T-cell (primary cell): ENCODE measurements at places on chromosomes 3 and 15. TPM values are rescaled to one million over a fixed set of nuclear protein-coding genes. Genes with fewer than 3 reads are reported as not detected.

- peaks cover 10% of the 10 kb centered on the region for H3K27me3 ChIP-seq
- no peak overlapping the region for H3K27ac ChIP-seq
- no peaks in the 10 kb centered on the region for H3K36me3 ChIP-seq
- DNase-seq, result no peak
These were observed 2.4 kb upstream of the DCBLD2 start for GRCh38 chr3:98903705-98904481.

- H3K27ac ChIP-seq, result peak overlapping the region; percentile 41
- peaks cover 16% of the 10 kb centered on the region for H3K4me1 ChIP-seq
These were observed 851 bp upstream of the DCBLD2 start for GRCh38 chr3:98902351-98902740.

- no peak overlapping the region for H3K27ac ChIP-seq
- no peaks in the 10 kb centered on the region for H3K4me1 ChIP-seq
- no peaks in the 10 kb centered on the region for H3K36me3 ChIP-seq
These were observed 80.2 kb upstream of the SPATA12 start for GRCh38 chr3:56980243-56980642.

DNA sequence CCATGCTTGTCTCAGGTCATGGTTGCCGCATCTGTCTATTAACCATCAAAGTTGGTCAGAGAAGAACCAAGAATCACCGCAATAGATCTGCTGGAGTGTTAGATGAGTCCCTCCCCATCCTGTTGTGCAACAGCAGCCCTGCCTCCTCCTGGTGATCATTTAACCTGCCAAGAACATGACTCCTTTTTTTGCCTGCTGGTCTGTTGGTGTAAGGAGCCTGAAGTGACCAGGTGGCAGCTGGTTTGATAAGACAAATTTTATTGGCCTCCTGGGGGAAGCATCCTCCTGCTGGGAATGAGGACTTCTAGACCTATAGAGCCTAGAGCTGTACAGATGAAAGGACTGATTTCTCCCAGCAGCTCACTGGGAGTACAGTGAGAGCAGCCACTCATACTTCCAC is 43.5 kb upstream of the RAF1 start:
- no peak overlapping the region for H3K4me3 ChIP-seq
- H3K27ac ChIP-seq, result no peak overlapping the region
- H3K36me3 ChIP-seq, result no peaks in the 10 kb centered on the region
- DNase-seq, result no peak

DNA sequence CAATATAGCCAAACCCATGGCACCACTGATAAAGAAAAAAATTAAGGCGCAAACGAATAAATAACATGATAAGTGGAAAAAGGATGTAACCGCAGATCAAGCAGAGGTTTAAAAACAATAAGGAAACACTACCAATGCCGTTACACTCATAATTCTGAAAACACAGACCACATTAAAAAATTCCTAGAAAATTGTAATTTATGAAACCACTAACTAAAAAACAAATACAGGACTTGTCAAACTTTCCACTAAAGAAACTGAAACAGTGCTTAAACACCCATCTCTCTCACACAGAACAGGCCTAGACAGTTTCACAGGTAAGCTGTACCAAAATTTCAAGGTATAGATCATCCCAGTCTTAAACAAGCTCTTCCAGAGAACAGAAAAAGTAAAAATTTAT is 28.4 kb downstream of the PCSK6 start:
- no peak overlapping the region for H3K27ac ChIP-seq
- H3K4me1 ChIP-seq, result no peaks in the 10 kb centered on the region
- H3K27me3 ChIP-seq, result no peaks in the 10 kb centered on the region
- no peak for DNase-seq

DNA sequence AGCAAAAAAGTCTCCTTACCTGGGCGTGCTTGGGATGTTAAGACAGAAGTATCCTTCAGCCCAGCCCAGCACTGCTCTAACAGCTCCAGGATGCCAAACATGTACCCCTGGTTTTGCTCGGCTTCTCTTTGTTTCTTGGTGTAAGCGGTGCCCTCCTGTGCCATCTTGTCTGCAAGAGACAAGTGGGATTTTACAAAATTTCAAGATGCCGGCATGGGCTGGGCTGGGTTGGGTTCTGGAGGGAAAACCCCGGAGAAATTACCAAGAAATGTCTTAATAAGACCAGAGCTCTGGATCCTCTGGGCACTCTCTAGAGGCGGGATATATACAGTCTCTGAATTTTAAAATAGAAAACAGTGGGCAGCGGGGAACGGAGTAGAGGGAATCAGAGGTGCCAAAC is 4.6 kb upstream of the SOX14 start:
- H3K4me3 ChIP-seq, result no peak overlapping the region
- no peak overlapping the region for H3K27ac ChIP-seq
- H3K27me3 ChIP-seq, result peaks cover 18% of the 10 kb centered on the region
- no peak for DNase-seq
- H3K4me1 ChIP-seq, result peaks cover 4% of the 10 kb centered on the region

DNA sequence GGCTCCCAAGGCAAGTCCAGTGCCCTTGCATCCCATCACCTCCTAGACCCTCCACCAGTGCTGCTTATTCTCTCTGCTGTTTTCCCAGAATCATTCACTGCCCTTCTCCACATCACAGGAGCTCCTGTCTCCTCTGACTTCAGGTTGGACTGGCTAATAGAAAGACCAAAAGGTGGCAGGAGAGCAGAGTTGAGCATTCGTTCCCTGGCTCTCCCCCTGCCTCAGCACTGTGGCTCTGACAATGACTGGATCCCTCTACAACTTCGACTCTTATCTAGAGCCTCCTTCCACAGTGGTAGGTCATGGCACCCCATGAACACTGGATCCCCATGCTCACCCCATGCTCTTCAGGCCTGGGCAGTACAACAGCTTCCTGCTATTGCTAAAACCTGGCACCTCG is 243.6 kb downstream of the LRRN1 start:
- no peaks in the 10 kb centered on the region for H3K4me1 ChIP-seq
- no peak overlapping the region for H3K27ac ChIP-seq
- no peak for DNase-seq

GRCh38 chr3:41102053-41102556 is 97.2 kb upstream of the CTNNB1 start:
- H3K27ac ChIP-seq, result no peak overlapping the region
- no peak for DNase-seq
- H3K36me3 ChIP-seq, result no peaks in the 10 kb centered on the region
- no peaks in the 10 kb centered on the region for H3K27me3 ChIP-seq

DNA sequence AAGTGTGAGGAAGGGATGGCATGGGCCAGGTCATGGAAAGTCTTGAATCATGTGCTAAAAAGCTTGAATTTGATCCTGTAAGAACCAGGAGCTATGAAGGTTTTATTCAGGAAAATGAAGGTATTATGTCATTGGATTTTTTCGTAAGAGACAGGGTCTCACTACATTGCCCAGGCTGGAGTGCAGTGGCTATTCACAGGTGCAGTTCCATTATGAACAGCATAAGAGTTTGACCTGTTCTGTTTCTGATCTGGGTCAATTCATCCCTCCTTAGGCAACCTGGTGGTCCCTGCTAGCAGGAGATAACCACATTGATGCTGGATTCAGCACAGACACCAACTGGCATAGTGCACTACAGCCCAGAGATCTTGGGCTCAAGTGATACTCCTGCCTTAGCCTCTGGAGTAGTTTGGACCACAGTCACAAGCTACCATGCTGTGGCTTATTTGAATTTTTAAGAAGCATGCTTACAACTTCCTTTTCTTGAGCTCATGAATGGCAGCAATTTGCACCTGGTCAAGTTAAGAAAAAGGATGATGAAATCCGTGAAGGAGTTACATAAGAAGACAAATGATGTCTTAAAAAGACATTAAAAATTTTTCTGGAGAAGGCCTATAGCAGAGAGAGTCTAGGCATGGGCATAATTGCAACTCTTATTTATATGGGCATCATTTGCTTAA is 79.1 kb downstream of the CADPS start:
- no peaks in the 10 kb centered on the region for H3K4me1 ChIP-seq
- H3K4me3 ChIP-seq, result no peak overlapping the region
- no peaks in the 10 kb centered on the region for H3K36me3 ChIP-seq
- no peak overlapping the region for H3K27ac ChIP-seq

DNA sequence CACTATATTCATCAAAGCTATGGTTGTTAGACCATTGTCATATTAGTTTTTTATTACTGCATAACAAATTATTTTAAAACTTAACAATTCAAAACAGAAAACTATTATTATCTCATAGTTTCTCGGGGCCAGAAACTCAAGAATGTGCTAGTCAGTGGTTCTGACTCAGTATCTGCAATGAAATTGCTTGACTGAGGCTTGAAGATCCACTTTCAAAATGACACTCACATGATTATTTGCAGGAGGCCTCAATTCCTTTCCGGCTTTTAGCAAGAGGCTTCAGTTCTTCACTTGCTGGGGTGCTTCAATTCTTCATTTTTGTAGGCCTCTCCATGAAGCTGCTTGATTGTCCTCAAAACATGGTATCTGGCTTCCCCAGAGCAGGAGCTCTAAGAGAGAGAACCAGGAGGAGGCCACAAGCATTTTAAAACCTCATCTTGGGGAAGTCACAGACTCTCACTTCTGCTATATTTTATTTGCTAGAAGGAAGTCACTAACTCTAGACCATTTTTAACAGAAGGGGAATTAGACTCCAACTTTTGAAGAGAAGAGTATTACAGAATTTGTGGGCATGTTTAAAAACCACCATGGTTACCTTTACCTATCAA is 383.7 kb downstream of the MFSD1 start:
- no peak overlapping the region for H3K4me3 ChIP-seq
- H3K27ac ChIP-seq, result no peak overlapping the region
- no peak for DNase-seq
- no peaks in the 10 kb centered on the region for H3K4me1 ChIP-seq
- H3K27me3 ChIP-seq, result no peaks in the 10 kb centered on the region
- no peaks in the 10 kb centered on the region for H3K36me3 ChIP-seq

DNA sequence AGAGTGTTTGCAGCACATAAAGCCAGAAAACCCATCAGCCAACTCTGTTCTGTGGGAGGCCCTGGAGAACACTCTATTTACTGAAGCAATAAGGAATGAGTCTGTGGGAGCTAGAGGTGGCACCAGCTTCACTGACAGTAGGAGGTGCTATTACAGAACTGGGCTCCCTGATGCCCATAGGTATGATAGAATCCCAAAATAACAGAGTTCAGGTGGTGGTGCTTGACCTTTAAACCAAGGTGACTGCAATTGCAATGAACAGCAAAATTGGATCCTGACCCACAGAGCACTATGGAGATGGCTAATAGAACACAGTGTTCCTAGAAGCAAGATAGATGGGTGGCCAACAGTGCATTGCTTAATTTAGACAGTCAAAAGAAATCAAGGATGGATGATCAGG is 95.4 kb upstream of the RNU6-1 start:
- no peaks in the 10 kb centered on the region for H3K4me1 ChIP-seq
- no peak overlapping the region for H3K27ac ChIP-seq
- no peak overlapping the region for H3K4me3 ChIP-seq
- DNase-seq, result no peak
- no peaks in the 10 kb centered on the region for H3K27me3 ChIP-seq
- no peaks in the 10 kb centered on the region for H3K36me3 ChIP-seq

DNA sequence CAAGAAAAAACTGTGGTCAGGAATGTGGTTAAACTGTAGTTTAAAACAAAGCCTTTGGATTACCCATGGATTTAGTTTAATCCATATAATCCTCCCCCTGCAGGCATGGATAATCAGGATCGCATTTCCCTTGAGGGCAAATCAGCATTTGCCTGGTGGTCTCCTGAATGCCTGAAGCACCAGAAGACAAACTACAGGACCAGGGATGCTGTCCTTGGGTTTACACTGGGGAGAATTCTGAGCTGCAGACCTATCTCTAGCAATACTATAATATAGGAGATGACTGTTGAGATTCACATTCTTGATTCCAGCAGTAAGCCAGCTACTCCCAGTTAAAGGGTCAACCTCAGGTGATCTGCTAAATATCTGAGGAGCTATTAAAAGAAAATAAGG is 10.6 kb downstream of the PIK3CB start:
- no peak overlapping the region for H3K4me3 ChIP-seq
- no peaks in the 10 kb centered on the region for H3K4me1 ChIP-seq
- no peaks in the 10 kb centered on the region for H3K36me3 ChIP-seq
- no peak overlapping the region for H3K27ac ChIP-seq
- no peaks in the 10 kb centered on the region for H3K27me3 ChIP-seq
- no peak for DNase-seq

DNA sequence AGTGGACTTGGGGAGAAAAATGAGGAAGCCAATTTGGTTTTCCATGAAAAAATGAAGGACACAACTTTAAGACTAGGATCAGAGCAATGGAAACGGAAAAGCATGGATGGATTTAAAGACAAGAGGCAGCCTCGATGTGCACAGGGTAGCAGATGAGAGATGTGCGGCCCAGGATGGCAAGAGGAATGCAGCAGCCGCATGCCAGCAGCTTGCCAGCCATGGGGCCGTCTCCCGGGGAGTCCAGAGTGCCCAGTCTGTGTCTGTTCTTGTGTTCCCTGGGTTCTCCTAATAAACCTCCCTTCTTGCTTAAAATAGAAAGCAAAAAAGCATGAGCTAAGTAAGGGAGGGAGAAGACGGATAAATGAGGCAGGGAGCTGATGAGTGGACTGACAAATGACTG is 68.0 kb upstream of the IQSEC1 start:
- no peaks in the 10 kb centered on the region for H3K4me1 ChIP-seq
- no peak for DNase-seq
- H3K27me3 ChIP-seq, result peaks cover 51% of the 10 kb centered on the region
- no peak overlapping the region for H3K4me3 ChIP-seq

DNA sequence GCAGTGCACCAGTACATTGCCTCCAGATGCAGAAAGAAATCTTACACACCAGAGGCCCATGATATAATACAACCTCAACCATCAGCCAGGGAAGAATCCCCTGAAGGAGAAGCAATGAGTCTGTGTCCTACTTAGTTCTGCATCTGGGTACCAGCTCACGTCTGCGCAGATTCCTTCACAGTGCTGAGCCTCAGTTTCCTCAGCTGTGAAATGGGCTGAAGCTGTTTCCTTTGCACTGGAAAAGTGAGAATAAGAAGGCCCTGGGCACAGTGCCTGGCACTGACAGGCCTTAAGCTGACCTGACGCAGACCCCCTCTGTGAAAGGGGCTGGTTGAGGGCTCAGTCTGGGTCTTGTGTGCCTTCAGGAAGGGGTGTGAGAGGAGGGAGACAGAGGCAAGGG is 20.7 kb downstream of the ATP2B2 start:
- H3K27me3 ChIP-seq, result peaks cover 7% of the 10 kb centered on the region
- H3K4me1 ChIP-seq, result no peaks in the 10 kb centered on the region
- no peaks in the 10 kb centered on the region for H3K36me3 ChIP-seq
- DNase-seq, result no peak
- no peak overlapping the region for H3K4me3 ChIP-seq

- H3K27me3 ChIP-seq, result no peaks in the 10 kb centered on the region
- H3K4me3 ChIP-seq, result no peak overlapping the region
- no peaks in the 10 kb centered on the region for H3K36me3 ChIP-seq
- DNase-seq, result no peak
- H3K27ac ChIP-seq, result no peak overlapping the region
These were observed 289.5 kb downstream of the GABRG3 start for GRCh38 chr15:27260523-27260922.

Gene GPR149
- not detected for total RNA-seq

Gene FILIP1L
- total RNA-seq, result 0.38 TPM
